ENCODE measurements at places on chromosomes 7 and 10.

- DNase-seq: no peak
These were observed 212.2 kb downstream of the ANKRD7 start for GRCh38 chr7:118436663-118437062.

GRCh38 chr7:42831006-42831717 is 80.7 kb downstream of the C7orf25 start:
- DNase-seq: peak; percentile 4

DNA sequence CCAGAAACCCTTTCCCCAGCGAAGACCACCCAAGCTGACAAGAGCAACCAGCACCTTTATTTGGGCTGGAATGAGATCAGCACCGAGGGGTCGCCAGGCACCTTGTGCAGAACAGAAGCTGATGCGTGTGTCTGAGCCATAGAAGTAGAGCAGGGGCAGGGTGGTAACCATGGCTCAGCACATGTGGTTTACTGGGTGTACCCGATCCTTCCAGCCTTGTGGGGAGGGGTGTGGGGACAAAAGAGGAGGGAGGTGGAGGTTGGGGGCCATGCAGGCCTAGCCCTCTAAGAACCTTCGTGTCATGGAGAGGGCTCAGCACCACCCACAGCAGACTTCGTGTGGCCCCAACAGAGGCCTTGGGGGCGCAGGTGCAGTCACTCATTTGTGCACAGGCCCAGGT is 84.0 kb upstream of the GTF2I start:
- DNase-seq: no peak

DNA sequence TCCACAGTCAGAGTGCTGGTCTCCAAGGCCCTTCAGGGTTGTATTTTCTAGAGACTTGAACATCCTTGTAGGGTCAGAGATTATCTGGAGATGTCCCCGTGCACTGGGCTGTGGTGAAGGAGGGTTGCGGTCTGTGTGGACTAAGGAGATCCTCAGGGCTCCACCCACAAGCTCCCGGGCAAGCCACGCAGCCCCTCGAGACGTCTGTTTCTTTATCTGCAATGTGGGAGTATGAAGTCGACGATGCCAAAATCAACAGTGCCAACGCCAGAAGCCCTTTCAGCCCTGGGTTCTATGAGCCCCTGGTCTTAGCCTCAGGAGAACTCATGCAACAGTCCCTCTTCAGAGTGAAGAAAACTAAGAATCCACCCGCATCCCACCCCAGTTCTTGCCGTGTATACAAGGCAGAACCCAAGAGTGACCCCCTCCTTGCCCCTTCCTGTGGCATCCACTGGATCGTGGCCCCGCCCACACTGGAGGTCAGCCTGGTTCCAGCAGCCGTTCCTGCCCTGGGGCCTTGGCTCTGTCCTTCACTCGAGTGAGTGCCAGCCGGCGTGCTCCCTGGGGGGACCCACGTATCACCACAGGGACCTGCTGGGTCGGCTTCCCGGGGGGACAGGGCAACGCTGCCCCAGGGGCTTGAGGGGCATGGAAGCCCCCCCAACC is 6.0 kb upstream of the SHH start:
- no peak for DNase-seq

DNA sequence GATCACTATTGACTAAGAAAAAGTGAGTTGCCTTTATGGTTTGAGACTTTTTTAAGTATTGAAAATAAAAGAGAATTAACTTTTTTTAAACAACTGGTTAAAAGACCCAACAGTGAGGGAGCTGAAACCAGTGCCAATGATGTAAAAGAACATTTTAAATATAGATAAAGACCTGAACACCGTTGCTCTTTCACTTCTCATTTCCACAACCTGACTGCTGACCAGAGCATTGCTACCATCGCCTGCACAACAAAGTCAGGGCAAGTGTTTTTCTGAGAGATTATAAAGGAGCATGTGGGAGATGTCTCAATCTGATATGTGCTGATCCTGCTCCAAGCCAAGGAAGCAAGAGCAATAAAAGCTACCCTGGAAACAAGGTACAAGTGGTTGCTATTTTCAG is 34.7 kb downstream of the IMMP2L start:
- no peak for DNase-seq

DNA sequence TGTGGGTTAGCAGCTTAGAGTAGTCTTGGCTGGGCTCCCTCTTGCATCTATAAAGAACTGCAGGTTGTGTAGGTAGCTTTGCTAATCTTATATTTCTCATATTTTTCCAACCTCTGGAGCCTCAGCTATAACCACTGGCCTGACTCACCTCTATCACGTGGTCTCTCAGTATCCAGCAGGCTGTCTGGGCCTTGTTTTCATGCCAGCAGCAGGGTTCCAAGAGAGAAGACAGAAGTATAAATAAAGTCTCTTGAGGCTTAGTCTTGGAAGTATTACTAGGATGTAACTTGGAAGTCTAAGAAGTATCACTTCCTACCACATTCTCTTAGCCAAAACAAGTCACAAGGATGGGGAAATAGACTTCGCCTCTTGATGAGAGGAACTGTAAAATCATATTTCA is 73.3 kb downstream of the WIPF3 start:
- DNase-seq: peak; percentile 48

- DNase-seq: peak; percentile 34
These were observed at the start of gene PLPP4 for GRCh38 chr10:120456626-120457430. TSS of gene PLPP4 (plus strand) at chr10:120457227. CDS start at chr10:120457306, 79 bp downstream.

DNA sequence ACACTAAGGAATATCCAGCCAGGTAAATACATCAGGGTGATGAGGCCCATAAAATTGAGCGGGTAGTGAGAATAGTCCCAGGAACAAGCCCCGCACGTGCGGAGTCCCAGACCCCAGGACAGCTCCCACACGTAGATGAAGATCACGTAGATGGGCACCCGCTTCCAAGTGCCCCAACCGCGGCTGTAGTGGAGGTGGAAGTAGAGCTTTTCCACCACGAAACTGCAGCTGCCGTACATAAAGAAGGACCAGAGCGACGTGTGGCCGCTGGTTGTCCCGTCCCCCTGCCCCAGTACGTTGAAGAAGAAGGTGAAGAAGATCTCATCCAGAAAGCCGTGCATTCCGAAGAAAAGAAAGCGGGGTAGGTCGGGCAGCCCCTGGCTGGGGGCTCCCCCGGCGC is 948 bp downstream of the TMEM229A start:
- no peak for DNase-seq

DNA sequence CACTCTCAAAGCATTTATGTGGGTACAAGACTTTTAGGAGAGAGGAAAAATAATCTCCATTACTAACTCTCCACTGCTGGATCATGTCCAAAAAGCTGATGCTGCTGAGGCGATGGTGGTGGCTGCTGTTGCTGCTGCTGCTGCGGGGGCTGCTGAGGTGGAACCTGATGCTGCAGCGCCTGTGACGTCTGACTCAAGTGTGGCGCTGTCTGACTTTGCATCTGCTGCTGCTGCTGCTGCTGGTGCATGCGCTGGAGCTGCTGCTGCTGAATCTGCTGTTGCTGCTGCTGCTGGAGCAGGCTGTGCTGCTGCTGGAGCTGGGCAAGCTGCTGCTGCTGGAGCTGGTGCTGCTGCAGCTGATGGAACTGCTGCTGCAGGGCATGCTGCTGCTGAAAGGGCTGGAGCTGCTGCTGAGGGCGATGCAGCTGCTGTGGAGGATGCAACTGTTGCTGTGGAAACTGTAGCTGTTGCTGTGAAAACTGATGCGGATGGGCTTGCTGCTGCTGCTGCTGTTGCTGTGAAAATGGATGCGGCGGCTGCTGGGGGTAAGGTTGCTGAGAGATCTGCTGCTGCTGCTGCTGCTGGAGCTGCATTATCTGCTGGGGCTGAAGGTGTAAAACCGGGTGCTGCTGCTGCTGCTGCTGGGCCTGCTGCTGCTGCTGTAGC is 34.5 kb downstream of the PAXIP1 start:
- no peak for DNase-seq

- peak; percentile 69 for DNase-seq
These were observed 157.9 kb downstream of the ARID5B start for GRCh38 chr10:62059217-62059920.
